ENCODE measurements at places on chromosomes 6 and 20. TPM values are rescaled to one million over a fixed set of nuclear protein-coding genes. Genes with fewer than 3 reads are reported as not detected.

DNA sequence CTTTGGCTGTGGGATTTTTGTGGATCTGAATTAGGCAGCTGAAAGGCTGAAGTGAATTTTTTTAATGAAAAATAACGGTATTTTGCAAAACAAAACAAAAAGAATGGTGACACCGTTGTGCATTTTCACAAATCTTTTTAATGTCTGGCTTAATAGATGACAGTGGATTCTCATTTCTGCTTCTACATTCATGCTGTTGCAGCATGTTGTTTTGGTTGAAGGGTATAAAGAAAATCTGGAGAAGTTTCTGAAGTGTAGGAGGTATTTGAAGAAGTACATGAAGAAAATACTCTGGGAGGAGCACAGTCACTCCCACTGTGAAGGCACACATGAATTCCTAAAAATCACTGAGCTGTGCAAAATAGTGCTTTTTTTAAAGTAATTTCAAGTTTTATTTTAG, 3.1 kb upstream of the MAP3K5 start:
- no peak for DNase-seq

GRCh38 chr20:11072982-11073381, 399.2 kb upstream of the JAG1 start:
- no peak for DNase-seq

- DNase-seq = no peak
These were observed 121.2 kb downstream of the SGK1 start for GRCh38 chr6:134196568-134197193.

GRCh38 chr20:33835615-33836172, 24.5 kb downstream of the CHMP4B start:
- DNase-seq = no peak

GRCh38 chr6:86526238-86526637, 411.1 kb upstream of the HTR1E start:
- DNase-seq = no peak

The WDR27 gene
- 103 TPM for polyA plus RNA-seq
